ENCODE measurements at places on chromosomes 3 and 15.
A peak's percentile ranks its signal among the peaks of the same experiment; 100 is the strongest.

DNA sequence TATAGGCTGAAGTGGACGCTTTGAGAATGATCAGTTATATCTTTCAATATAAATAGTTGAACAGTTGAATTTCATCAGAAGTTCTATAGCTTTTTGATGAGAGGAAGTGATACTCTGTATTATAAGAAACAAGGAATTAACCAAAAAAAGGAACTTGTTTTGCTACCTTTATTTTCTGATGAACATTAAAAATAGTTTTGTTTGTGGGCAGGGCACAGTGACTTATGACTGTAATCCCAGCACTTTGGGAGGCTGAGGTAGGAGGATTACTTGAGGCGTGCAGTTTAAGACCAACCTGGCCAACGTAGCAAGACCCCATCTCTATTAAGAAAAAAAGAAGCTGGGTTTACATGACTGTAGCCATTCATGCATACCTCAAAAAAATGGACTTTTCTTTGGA lies 16.7 kb downstream of the BLOC1S6 start:
- no peak for DNase-seq

DNA sequence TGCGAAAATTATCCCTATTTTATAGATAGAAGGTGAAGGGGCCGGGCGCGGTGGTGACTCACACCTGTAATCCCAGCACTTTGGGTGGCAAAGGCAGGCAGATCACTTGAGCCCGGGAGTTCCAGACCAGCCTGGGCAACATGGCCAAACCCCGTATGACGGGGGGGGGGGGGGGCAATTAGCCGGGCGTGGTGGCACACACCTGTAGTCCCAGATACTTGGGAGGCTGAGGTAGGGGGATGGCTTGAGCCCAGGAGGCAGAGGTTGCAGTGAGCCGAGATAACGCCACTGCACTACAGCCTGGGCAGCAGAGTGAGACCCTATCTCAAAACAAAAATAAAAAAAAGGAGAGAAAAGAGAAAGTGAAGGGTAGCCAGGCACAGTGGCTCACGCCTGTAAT lies 1.4 kb downstream of the AAGAB start:
- DNase-seq = no peak

DNA sequence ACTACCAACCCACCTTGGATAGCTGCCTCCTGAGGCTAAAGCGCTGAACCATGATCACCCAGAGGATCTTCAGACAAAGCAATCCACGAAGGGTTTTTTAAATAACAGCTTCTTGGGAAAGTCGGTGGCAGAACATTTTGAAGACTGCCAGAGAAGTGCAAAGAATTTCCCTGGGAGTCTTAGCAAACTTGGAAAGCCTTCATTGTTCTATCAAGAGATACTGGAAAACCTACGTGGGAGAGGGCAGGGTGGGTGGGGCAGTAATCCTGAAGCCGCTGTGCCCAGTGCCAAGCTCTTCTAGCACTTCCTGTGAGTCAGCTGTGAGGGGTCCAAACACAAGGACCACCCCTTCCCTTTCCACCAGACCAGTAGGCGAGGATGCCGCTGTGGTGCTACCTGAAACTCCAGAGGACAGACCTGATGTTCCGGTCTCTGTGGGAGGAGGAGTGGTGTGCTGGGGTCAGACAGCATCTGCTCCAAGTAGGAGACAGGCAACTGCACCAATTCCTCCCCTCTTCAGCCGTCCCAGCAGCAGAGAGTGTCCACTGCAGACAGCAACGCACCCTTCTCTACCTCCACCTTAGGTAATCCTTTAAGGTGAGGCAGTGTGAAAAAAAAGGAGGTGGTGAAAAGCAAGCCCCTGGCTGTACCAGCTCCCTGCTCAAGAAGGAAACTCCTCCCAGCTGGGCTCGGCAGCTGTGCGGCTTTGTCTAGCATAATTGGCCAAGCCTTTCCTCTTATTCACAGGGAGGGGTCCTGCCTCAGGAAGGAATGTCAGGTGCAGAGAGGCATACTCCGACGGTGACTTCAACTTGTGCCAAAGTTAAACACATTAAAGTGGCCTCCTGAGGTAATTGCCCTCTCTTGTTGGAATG lies 99.0 kb downstream of the TMCC1 start:
- no peak for DNase-seq

DNA sequence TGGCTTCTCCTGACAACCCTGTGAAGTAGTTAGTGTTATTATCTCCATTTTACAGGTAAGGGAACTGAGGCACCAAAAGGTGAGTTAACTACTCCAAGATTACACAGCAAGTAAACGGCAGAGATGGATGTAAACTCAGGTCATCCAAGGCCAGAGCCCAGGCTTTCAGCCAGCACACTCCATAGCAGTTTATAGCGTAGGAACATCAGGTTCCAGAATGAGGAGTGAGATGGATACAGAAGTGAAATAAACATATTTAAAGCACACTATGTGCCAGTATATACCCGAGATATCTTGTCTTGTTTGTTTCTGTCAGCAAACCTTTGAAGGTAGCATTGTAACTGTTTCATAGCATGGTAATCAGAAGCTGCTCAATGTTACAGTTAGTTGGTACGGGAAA lies 279.0 kb downstream of the OXSM start:
- DNase-seq = no peak

DNA sequence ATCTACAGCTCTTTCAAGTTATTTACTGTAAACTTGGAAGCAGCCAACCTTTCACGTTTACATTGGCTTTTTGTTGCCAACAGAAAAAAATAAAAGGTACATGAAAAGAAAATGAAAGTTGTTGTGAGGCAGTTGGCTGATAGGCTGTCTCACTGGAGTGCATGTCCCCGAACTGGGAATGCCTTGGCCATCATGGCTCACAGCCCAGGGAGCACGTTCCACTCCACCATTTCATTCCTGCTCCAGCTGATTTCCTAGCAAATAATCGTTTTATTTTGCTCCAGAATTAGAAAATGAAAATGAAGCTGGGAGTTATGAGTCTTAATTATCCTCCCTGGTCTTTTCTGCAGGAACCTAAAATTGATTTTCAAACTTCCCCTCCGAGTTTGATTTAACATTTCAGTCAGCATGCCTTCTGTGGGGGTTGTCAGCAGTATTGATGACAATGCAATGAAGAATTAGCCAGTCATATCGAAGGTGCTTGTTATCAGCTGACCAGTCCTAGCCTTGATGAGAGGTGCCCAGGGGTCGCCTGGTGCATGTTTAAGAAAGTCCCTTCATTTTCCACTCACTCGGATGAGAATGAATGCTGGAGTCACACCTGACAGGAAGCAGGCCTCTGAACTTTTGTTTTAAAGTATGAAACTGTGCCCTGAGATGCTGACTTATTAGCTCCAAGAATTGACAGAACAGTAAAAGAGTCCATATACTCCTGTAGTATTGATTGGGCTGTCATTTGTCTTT lies 293.7 kb upstream of the TRIM42 start:
- no peak for DNase-seq

- no peak for DNase-seq
Measured at GRCh38 chr3:44074181-44074580, 167.5 kb upstream of the TOPAZ1 start.

GRCh38 chr15:71385457-71385856 lies 270.2 kb downstream of the THSD4 start:
- DNase-seq = no peak

DNA sequence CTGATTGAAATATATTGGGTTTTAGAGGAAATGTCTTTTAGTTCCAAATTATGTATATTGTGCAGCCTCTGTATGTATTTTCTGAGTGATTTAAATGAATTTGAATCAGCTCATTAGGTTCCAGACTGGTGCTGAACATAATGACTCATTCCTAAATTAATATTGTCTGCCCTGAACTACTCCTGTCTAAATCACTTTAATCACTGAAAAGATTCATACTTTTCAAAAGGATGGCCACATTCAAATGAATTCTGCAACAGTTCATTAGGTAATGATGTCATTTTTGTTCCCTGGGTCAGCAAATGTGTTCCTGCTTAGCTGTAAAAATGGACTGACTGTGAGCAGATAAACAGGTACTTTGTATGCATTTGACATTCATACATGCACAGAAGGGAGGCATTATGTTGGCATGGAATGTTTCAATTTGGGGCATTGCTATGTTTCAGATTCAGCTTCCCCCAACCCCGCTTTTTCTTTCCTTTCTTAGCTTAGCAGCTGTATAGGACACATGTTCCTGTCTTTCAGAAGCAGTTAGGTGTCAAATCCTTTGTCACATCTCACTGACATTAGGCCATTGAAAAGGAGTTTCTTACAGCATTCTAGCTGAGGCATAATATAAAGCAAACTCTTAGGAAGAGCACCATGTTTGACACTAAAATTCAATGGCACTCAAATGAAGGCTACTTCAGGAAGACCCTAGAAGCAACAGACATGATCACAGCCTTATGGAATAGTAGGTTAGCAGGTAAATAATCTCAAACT lies 318.5 kb upstream of the ARPP21 start:
- DNase-seq = no peak

DNA sequence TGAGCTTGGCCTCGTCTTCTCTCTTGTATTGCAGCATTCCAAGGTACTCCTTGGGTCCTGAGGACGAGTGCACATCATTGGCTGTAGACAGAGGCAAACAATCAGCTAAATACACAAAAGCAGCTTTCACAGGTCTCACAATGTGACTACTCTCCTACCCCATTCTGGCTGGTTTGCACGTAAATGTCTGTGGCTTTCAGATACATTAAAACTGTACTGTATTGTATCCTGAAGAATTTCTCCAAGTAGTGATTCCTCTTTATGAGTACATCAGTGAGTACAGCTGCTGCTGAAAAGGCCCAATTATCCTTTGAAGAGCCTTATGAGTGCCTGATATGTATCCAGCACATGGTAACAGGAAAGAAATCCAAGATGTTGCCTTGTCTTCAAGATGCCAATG lies 22.0 kb upstream of the GNB5 start:
- no peak for DNase-seq

GRCh38 chr3:129453732-129454131 lies 13.7 kb downstream of the IFT122 start:
- no peak for DNase-seq

DNA sequence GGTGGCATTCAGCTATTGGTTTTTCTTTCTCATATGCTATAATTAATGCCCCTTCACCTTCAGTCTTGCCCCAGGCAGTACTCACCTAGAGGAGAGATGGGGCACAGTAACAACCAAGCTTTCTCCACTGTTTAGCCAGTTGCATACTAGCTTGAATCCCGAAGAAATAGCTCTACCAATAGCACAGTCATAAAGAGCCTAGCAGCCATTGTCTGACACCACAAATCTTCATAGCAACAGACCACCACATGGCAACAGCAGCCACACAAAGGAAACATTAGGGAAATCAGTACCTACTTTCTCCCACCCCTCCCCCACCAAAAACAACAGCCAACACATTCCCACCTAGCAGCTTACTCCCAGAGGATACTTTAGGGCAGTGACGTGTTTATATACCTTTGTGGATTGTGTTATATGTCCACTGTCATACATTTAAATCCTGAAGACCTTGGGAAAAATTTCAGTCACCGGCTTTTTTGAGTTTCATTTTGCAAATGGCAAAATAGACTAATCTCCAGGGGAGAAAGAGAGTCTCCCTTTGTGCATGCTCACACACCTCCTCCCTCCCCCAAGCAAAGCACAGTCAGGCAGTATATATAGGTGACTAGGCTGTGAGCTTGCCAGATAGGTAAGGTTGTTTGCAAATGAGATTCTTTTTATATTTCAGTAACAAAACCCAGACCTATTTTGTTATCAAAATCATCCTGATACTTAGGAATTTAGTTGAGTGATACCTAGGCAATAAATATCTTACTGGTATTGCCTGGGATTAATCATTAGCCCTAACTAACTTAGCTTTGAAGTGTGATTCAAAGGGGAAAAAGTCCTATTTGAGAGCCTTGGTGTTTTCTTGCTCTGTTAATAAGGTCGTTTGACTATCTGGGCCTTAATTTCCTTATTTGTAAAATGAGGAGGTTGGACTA lies 140.6 kb downstream of the RBPMS2 start:
- peak; percentile 11 for DNase-seq

GRCh38 chr15:32669896-32670611 lies 28.5 kb downstream of the SCG5 start:
- DNase-seq = no peak

DNA sequence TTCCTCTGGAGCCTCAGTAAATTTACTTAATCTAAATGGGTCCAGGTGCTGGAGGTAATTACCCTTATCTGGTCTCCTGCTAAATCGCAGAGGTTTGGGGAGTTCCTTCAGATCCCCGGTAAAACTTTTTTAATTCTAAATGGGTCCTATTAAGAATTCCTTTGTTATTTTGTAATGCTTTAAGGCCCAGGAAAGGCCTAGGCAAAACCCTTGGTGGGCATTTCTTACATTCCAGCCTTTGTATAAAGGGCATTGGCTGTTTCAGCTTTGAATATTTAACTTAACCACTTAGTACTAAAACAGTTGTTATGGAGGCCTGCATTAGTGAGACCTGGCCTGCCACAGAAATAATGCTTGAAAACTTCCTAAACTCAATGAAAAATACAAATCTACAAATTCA lies 14.9 kb upstream of the ZNF662 start:
- DNase-seq = no peak

DNA sequence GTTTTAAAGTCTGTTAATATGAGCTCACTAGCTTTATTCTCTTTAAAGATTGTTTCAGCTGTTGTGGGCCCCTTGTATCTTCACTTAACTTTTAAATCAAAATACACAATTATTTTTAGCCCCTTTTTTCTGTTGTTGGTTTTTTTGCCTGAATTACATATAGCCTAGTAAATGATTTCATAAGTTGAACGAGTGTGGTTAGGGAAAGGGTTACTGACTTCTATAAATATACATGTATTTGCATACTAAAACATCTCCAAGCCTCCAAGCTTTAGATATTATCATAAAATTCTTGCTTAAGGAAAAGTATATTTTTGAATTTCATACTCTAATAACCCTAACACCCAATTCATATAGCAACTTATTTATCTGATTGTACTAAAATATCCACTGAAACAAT lies 73.2 kb upstream of the ARL6 start:
- no peak for DNase-seq

GRCh38 chr15:25092661-25093060 lies 137.9 kb downstream of the SNRPN start:
- DNase-seq = no peak

GRCh38 chr15:98713585-98714001 lies 65.3 kb downstream of the IGF1R start:
- DNase-seq = no peak

GRCh38 chr3:24521420-24522145 lies 26.9 kb upstream of the THRB start:
- no peak for DNase-seq

DNA sequence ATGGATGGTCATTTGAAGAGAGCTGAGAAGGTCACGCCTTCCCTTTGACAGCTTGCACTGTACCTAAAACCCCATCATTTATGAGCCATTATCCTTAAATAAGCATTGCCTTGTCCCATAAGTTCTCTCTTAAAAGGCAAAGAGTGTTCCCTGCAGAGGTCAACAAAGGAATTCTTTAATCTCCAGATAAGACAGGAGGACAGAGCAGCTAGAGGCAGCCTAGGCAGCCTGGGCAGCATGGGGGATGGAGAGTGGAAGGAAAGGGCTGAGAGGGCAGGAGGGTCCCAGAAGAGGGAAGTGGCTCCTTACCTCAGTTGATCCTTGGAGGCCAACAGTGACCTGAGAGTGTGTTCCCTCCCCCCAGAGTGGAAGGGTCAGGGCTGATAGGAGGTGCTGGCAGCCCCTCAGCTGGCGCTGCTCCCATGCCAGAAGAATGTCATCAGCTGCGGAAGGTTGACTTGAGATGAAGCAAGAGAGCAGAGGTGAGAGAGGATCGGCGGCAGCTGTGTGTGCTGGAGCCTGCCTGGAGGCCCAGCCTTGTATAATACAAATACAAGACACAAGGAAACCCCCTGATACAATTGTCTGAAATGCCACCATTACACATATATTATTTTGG lies 12.8 kb downstream of the KBTBD13 start:
- no peak for DNase-seq

GRCh38 chr3:9109568-9109914 lies 139.9 kb downstream of the SRGAP3 start:
- no peak for DNase-seq

All from stimulated activated naive CD4-positive, alpha-beta T cell treated with Interleukin-2 at 50 U/mL for 16 hours (primary cell).